Hippocampal formation (tissue), 2 donors: ENCODE measurements at places on chromosomes 5 and 9.

GRCh38 chr5:15515229-15515628 is 15.2 kb downstream of the FBXL7 start:
- no peak for DNase-seq

- DNase-seq = no peak
Observed at GRCh38 chr5:109170629-109171350, 239.0 kb downstream of the PJA2 start.

DNA sequence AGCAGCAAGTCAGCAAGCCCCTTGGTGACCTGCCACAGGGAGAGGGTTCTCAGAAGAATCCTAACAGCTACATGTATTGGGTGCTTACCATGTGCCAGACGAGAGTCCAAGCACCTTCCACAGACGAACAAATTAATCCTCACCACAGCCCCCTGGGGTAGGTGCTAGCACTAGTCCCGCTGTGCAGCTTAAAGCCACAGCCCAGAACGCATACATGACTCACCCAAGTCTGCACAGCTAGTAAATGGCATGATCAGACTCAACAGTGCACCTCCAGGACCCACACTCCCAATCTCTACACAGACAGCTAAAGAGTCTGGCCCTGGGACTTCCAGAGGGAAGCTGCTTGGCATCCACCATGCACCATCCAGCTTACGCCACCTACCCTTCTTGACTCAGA is 111.5 kb downstream of the PAX5 start:
- no peak for DNase-seq

GRCh38 chr5:173745123-173745522 is 128.7 kb upstream of the BOD1 start:
- no peak for DNase-seq

- DNase-seq = no peak
Observed at GRCh38 chr5:104223885-104224773, 661.5 kb upstream of the NUDT12 start.

DNA sequence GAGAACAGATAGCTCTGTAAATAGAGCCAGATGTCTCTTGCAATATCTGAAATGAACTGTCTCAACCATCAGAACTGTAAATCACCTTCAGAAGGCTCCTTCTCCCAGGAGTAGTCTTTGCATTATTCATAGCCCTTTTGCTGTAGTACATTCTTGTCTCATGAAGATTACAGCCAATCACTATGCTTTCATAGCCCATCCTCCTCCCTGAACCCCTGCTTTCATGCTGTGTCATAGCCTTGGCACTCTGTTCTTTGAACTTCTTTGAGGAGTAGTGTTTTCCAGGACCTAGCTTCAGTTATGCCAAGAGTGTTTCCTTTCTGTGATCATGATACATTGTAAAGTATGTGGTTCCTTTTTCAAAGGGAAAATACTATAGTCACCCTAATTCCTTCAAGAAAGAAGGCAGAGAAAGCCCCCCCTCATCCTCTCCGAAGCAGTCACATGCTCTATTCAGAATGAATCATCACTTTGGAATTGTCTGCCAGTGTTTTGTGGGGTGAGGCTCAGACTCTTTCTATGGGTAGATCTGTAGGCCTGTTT is 61.1 kb downstream of the GRIA1 start:
- DNase-seq = no peak
